ENCODE measurements at places on chromosomes 7 and 10. TPM values are rescaled to one million over a fixed set of nuclear protein-coding genes. Genes with fewer than 3 reads are reported as not detected.

DNA sequence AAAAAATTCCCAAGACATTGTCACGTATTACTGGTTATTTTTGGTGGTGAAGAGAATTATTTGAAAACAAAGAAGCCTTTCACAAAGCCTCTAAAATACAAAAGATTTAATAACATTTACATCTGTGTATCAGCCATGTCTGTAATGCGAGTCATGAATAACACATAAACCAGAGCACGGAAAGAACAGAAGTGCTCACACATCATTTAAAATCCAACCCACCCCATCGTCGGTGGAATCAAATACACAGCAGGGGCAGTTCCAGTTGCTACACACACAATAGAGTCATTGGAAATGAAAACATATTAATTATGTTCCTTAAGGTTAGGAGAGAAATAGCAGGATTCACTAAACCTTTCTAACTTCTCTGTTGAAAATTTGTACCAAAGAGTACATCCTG is 1097.3 kb downstream of the KCNMA1 start:
- DNase-seq, result no peak

- DNase-seq, result no peak
Measured at GRCh38 chr10:130481936-130482335, 345.7 kb downstream of the GLRX3 start.

DNA sequence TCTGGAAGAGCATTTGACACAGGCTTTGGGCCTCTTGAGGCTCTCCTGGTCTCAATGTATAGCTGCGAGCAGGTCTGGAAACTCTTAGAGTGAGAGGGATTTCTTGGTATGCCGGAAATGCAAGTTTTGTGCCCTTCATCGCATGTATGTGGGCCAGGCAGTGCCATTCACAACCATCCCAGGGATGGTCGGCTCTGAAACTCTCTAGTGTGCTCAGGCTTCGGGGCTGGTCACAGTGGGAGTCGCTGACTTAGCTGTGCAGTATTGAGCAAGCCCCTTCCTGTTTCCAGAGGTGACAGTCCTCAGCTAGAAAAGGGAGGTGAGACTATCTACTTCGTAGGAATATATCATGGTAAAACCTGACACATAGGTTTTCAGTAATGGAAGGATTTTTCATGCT is 2.0 kb upstream of the AOAH start:
- no peak for DNase-seq

DNA sequence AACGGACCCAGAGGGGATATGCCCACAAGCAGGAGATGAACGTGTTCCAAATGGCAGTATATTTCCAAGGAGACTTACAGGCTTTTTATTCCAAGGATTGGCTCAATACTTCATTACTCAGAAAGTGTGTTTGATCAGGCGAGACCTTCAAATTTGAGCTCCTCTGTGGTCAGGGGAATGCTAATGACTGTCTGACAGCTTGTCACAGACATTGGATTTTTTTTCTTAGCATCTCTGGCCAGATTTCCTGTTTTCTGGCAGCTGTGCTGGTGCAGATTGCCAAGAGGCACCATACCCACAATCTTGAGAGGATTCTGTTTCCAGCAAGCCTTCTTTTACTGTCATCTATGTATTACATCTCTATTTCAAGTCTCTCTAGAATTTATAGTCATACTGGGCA is 93.8 kb downstream of the C1GALT1 start:
- no peak for DNase-seq

DNA sequence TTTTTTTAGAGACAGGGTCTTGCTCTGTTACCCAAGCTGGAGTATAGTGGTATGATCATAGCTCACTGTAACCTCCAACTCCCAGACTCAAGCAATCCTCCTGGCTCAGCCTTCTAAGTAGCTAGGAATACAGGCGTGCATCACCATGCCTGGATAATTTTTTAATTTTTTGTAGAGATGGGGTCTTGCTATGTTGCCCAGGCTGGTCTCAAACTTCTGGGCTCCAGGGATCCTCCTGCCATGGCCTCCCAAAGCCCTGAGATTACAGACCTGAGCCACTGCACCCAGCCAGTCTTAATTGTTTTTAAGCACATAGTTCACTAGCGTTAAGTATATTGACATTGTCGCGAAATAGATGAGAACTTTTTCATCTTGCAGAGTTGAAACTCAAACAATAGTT is 2.0 kb downstream of the SUPV3L1 start:
- DNase-seq, result no peak

DNA sequence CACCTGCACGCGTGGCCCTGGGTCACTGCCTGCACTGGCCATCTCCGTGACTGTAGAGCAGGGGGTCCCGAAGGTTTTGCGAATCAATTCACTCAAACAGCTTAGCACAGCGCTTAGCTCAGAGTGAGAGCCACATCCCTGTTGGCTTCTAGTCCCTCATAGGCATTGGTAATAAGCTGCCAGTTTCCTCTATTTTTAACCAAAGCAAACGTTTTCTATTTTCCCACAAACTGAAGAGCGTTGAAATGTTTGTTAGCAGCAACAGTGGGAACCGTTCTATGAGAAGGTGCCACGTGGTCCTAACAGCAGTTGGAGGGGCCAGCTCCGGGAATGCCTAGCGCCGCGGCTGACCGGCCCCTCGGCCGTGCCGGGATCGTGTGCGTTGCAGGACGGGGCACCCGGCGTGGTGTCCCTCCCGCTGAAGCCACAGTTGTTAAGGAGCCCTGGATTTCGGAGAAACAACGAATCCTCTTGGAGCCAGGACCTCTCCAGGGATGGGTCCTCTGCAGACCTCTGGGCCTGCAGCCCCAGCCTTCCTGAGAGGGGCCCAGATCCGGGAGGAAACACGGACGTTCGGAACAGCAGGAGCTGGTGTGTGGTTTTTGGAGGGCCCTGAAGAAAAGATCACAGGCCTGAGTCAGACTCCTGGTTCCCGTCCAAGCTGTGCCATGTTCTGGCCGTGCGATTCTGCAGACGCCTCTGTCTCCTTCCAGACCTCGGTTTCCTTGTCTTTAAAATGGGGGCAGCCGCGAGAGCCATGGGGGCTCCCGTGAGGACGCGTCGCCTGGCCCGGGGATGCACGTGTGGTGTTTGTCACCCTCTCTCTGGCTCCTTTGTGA is 40.3 kb downstream of the FAM20C start:
- DNase-seq, result no peak

- no peak for DNase-seq
Measured at GRCh38 chr10:75408509-75408875, 6.9 kb upstream of the ZNF503 start.

DNA sequence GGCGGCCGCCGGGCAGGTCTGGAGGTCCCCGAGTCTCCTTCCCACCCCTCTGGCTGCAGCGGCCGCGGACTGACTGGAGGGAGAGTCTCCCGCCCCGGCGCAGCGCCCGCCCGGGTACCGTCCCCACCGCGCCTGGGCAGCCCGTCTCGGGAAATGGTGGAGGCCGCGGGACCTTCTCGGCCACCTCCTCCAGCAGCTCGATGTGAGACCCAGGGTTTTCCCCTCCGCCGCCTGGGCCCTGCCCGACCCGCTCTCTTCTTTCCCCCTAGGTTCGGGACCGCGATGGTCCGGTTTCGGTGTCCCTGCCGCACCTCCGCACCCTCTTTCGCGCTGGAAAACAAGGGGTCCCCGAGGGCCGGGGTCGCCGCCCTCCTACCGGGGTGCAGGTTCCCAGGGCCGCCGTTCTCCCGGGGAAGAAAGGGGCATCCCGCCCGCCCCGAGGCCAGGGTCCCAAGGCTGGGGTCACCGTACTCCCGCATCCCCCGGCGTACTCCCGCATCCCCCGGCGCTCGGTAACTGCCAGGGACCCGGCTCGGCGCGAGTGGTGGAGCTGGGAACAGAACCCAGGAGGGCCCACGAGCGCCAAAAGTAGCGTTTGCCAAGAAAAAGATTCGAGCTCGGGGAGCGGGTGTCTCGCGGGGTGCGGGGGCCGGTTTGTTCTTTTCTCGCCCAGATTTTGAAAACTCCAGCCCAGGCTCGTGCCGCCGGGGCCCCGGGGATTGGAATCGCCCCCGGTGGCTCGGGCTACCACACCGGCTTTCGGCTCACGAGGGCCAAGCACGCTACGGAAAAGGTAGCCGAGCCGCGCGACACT is 3.4 kb downstream of the TNRC18 start:
- DNase-seq, result peak; percentile 51

DNA sequence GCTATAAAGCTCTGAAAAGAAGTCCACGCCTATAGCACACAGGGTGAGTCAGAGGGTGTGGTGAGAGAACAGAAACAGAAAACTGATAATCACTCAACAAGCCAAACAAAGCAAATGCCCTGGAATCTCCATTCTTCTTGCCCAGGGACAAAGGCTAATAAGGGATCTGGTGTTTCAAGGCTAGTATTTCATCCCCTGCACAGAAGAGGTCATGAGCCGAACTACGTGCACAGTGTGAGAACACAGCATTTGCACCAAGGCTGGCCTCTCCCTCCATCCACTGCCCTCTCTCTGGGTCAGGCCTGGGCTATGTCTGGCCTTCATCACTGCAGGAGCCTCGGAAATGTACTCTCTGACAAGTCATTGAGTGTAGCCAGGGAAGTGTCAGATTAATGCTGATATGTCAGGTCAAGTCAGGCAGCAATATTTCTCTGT is 42.7 kb downstream of the PRR15 start:
- no peak for DNase-seq

- DNase-seq, result no peak
Measured at GRCh38 chr7:107890493-107890961, 456 bp upstream of the DLD start.

GRCh38 chr10:129769381-129770116 is 194.5 kb downstream of the EBF3 start:
- DNase-seq, result no peak

DNA sequence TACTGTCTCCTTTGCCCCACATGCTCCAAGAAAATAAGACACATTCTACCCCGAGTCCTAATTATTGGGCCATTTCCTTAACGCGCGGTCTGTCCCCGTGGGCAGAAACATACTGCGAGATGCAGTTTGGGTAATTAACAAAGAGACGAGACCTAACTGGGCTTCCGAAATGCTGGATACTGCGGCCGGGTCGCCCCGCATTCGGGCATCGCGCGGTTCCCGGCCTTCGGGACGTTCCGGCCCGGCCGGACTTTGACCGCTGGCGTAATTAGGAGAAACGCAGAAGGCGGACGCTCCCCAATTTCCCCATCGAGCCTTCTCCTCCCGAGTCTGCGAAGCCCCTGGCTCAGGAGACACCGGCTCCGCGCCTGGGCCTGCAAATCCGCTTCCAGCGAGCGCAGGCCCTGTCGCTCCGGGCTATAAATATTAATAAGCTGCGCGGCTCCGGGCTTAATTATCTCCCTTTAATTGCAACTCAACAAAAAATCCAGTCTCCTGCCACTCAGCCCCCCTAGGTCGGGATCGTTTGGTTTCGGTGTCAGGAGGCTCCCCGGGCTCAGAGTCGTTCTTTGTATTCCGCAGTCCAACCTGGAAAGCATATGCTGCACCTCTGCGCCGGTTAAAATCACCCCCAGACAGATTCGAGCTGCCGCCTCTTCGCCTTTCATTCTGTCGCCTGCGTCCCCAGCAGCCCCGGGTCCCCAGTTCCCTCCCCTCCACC is 131.5 kb downstream of the SPAG6 start:
- no peak for DNase-seq

GRCh38 chr7:96397936-96398598 is 76.2 kb upstream of the SLC25A13 start:
- no peak for DNase-seq

- no peak for DNase-seq
Measured at GRCh38 chr7:80428161-80429054, 83.5 kb downstream of the GNAT3 start.

DNA sequence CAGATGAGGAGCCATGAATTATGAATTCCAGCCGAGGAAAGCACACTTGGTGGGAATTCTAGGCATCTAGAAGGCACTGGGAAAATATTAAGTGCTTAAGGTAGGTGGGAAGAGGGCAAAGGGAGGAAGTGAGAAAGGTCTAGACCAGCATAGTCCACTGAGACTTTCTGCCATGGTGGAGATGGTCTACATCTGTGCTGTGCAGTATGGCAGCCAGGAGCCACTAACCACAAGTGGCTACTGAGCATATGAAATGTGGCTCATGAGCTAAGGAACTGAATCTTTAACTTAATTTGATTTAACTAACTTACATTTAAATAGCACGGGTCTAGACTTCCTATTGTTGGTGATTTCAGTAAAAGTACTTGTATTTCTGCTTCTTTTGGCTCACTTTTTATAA is 82.5 kb upstream of the SEM1 start:
- DNase-seq, result no peak

DNA sequence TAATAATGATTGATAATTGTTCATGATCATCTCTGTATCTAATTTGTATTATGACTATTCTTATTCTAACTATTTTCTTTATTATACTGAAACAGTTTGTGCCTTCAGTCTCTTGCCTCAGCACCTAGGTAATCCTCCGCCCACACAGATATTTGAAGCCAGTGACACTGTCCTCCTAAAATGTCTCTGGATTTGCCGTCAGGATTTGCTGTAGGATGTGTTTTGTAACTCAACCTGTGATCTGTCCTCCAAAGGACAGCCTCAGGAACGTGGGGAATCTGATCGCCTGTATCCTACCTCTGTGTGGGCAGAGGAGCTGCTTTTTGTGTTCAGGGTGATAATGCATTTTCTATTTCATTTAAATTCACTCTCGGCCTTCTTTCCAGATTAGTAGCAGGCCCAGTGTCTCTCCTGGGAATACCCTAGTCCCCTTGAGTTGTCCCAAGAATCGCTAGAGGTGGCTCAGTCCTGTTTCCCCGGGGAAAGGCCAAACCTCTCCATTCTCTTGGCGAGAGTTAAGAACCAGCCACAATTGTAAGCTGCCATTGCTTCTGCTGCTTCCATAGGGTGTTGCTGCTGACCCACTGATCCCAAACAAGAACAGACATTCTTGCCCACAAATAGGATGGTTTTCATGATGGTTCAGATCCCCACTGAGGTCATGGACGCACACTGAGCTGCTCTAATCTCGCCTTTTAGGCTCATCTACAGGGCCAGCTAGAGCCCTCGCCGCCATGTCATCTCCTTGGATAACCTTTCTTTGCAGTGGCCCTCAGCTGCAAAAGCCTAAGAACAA is 136.2 kb upstream of the KCNMA1 start:
- no peak for DNase-seq

- DNase-seq, result no peak
Measured at GRCh38 chr7:67448271-67448670, 451.6 kb downstream of the TYW1 start.

- DNase-seq, result no peak
Measured at GRCh38 chr10:118913825-118914224, 115.7 kb upstream of the NANOS1 start.

The NUDT1 gene
- polyA plus RNA-seq, result 41.6 TPM

The EBF3 gene
- not detected for polyA plus RNA-seq

The LOXL4 gene
- polyA plus RNA-seq, result not detected

The ANKRD61 gene
- polyA plus RNA-seq, result not detected

The LAMTOR4 gene
- polyA plus RNA-seq, result 423 TPM

The PARP12 gene
- 41.3 TPM for polyA plus RNA-seq

All from CD4-positive, alpha-beta memory T cell (primary cell).